ENCODE measurements at places on chromosomes 13 and 19. TPM values are rescaled to one million over a fixed set of nuclear protein-coding genes. Genes with fewer than 3 reads are reported as not detected.
A peak's percentile ranks its signal among the peaks of the same experiment; 100 is the strongest.

GRCh38 chr19:1400281-1401137, 833 bp downstream of the GAMT start:
- no peak for DNase-seq

Gene C1QTNF9B
- polyA plus RNA-seq: 0.85 TPM

GRCh38 chr13:28659621-28659970, 666 bp downstream of the POMP start:
- DNase-seq: no peak

- DNase-seq: no peak
Measured at GRCh38 chr19:34494601-34495000, 13.0 kb downstream of the WTIP start.

DNA sequence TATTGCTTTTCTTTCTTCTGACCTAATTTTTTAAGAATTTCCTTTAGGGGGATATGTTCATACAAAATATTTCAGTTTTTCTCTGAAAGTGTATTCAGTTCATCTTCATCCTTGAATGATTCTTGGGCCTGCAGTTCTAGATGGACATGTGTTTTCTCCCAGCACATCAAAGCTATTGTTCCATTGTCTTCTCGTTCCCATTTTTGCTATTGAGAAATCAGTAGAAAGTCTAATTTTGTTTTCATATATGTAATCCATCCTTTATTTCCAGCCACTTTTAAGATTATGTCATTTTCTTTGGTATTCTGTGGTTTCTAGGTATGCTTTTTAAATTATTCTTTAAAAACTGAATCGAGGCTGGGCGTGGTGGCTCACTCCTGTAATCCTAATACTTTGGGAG, 15.8 kb upstream of the GRAMD1A start:
- DNase-seq: no peak

Gene NRTN
- 1.3 TPM for polyA plus RNA-seq

- no peak for DNase-seq
Measured at GRCh38 chr13:21310220-21310619, 133.8 kb downstream of the MRPL57 start.

- DNase-seq: peak; percentile 70
Measured at GRCh38 chr13:107130566-107130965, 562.6 kb upstream of the ARGLU1 start.

DNA sequence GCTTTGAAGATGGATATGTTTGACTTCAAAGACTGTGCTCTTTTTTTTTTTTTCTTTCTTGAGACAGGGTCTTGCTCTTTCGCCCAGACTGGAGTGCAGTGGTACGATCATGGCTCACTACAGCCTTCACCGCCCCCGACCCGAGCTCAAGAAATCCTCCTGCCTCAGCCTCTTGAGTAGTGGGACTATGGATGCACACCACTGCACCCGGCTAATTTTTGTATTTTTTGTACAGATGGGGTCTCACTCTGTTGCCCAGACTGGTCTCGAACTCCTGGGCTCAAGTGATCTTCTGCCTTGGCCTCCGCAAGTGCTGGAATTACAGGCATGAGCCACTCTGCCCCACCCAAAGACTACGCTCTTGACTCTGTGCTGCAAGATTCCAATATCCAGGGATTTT, 50.4 kb downstream of the SPTBN4 start:
- DNase-seq: no peak

DNA sequence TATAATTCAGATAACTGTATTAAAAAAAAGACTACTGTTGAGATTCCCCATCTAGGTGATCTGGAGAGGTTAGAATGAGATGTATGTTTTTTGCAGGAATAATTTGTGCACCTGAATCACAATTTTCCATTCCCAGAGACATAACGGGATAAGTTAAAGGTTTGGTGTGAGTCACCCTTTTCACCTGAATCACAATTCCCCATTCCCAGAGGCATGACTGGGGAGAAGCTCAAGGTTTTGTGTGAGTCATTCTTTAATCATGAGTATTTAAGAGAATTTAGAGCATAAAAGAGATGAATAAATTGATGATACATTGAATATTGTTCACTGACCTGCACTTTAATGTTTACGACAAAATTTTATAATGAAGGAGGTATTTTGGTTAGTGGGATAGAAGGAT, 9.0 kb downstream of the OR7A5 start:
- DNase-seq: no peak

Gene NKPD1
- polyA plus RNA-seq: 0.12 TPM

DNA sequence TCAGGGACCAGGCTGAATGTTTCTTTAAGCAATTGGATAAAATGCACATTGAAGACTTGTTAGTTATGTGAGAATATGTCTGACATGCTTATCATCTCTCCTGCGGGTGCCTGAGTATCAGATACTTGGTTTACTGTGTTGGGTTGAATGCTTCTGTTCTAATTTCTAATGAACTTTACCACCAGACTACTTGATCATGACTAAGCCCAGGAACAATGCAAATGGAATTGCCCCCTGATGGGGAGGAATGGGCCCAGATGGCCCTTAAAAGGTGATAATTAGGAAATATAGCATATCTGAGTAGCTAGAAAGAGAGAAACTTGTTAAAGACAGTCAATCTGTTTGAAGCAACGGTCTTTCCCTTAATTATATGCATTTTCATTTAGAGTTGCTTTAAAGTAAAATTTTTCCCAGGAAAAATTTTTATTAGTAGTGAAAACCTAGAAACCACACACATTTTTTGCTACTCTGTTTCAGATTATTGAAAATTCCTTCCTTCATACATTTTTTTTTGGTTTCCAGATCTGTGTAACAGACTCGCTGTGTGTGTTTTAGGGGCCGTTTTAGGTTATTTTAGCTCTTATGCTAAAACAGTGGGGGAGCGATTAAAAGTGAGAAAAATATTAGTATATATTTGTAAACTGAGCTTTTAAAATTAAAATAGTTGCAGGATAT, 186.6 kb downstream of the TM9SF2 start:
- no peak for DNase-seq

DNA sequence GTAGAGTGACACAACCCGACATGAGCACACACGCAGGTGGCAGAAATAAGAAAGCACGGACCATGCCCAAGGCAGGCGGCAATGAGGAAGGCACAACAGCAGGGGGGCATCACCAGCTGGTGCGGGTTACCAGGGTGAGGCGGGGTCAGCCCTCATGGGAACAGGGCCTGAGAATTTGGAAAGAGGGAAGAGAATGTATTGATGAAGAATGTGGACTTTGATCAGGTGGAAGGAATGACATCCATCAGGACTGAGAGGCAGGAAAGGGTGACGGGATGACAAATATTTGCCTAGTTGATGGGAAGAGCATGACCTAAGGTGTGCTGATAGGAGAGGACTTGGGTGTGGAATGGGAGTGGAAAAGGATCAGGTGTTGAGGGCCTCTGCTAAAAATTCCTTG, 177.5 kb downstream of the ABCC4 start:
- DNase-seq: no peak

DNA sequence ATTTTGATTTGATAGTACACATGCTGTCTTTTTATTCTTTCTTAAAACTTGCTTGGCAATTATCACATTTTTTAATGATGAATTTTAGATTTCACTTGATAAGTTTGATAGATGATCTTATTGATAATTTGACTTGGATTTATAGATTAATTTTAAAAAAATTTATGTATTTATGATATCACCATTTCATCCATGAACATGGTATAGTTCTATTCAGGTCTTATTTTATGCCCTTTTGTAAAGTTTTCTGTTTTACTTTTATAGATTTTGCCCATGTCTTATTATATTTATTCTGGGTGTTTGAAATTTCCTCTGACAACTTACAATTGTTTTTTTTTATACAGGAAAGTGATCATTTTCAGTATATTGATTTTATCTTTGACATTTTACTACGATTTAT, 39.5 kb downstream of the ZNF536 start:
- DNase-seq: no peak

- DNase-seq: no peak
Measured at GRCh38 chr19:10889880-10890279, 18.5 kb downstream of the CARM1 start.

Gene MADCAM1
- 6.1 TPM for polyA plus RNA-seq

- DNase-seq: no peak
Measured at GRCh38 chr19:58166708-58167280, 16.1 kb upstream of the ZNF274 start.

DNA sequence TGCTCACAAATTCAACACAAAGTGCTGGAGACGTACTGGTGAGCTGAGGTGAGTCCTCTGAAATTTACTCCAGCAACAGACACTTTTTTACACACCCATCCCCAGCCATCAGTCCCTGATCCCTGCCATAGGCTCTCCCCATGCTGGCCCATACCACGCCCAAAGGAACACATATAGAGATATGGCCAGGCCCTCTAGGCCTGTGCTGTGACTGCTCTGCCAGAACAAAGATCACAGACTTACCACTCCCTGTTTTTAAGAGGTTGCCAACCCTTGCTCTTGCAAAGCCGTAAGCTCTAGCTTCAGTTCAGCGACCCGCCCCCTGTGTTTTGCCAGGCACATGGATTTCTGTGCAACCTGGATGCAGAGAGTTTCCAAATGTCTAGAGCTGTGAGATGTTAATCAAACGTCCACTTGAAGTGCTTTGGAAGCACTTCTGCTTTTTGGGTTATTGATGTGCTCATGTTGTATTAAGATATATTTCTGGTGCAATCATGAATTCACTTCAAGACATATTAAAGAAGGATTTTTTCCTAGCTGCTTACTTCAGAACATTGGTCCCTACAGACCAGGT, 59.7 kb downstream of the DLEU7 start:
- DNase-seq: no peak

Gene ZNF708
- polyA plus RNA-seq: 23.4 TPM

DNA sequence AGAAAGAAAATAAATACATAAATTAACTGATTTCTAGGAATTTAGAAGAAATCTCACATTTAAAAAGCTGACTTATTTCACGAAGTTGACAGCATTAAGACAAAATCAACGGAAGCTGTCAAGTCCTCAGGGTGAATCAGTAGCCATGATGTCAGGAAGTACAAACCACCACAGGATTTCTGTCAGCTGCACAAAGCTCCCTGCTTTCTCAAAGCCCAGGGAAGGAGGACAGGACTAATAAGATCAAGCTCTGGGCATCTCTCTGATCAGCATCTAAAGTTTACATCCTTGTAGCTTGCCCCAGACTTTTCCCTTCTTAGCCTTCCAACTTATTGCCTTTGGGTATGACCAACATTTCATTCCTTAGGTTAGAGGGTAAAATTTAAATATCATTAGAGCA, 9.4 kb downstream of the DCT start:
- no peak for DNase-seq

DNA sequence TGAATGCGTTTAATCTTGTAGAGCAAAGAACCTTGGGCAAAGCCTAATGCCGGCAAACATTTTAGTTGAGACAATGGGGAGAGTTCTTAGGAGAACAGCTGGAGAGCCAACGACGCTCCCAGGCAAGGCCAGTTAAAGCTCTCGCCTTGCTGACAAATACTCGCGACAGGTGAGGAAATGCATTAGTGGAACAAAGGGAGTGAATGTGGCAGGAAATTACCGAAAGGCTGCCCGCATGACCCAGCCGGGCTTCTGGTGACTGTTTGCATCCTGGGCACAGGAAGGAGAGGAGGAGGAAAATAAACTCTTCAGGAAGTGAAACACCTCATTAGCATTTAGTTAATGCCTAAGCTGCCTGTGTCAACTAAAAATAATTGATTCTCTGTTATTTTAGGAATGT, 74.6 kb downstream of the SHISA2 start:
- no peak for DNase-seq

Gene CGB3
- polyA plus RNA-seq: not detected

Gene TMIGD2
- 0.37 TPM for polyA plus RNA-seq

DNA sequence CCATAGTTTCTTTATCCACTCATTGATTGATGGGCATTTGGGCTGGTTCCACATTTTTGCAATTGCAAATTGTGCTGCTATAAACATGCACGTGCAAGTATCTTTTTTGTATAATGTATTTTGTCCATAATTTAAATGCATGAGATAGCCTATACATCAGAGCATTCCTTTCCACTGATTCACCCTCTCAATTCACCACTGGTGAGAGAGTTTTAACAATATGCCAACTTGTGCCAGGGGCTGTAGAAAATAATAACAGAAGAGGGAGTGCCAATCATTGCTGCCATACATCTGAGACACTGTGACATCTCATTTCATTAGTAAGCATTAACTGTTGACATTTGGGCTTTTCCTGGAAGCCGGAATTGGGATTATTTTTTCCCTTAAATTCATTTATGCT, 125.1 kb downstream of the RAP2A start:
- DNase-seq: no peak

DNA sequence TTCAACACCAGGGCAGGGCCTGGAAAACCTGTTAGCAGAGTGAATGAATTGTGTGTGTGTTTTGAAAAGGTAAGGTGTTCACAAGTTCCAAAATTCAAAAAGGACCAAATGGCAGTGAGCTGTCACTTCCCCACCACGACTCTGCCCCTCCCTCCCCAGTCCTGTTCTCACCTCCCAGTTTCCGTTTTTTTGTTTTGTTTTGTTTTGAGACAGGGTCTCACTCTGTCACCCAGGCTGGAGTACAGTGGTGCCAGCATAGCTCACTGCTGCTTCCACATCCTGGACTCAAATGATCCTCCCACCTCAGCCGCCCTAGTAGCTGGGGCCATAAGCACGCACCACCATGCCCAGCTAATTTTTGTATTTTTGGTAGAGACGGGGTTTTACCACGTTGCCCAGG, 20.3 kb upstream of the BCL3 start:
- DNase-seq: no peak

- DNase-seq: no peak
Measured at GRCh38 chr19:32401992-32402391, 3.6 kb upstream of the DPY19L3 start.

DNA sequence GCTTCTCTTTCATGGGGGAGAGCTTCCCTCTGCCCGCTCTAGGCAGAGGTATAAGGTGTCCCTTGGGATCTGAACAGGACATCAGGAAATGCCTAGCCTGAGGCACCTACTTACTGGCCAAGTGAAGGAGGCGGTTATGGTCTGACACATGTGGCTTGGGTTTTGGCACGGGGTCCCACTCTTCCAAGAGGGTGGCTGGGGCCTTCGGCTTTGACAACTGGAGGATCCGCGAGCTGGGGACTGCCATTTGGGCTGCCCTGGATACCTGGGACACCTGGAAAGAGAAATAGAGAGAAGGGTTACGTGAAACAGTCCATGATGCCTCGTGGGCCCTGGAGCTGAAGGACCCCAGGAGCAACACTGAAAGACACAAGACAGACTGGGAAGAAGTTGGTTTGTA, 22.4 kb upstream of the MIER2 start:
- DNase-seq: no peak

Gene POLRMT
- polyA plus RNA-seq: 43.0 TPM

Gene ZNF564
- polyA plus RNA-seq: 8.4 TPM

Gene PRTN3
- polyA plus RNA-seq: 2.8 TPM

Gene IL27RA
- 6.5 TPM for polyA plus RNA-seq

GRCh38 chr19:49347835-49348234, 12.6 kb downstream of the CD37 start:
- DNase-seq: no peak

DNA sequence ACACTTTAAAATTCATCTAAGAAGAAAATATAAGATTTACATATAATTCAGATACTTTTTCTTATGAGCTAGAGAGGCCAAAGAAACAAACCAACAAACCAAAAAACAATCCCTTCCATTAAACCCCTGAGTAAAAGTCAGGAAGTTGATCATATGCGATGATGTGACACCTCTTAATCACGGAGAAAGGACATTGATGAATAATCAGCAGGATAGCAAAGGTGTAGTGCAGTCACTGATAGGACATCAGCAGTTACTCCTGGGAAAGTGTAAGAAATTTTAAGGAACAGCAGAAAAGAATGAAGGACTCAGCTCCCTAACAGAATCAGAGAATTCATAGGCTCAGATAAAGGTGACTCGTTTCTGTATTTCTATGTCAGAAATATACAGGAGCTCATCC, 202.4 kb upstream of the EDNRB start:
- DNase-seq: no peak
